ENCODE measurements at places on chromosomes 12 and 14. TPM values are rescaled to one million over a fixed set of nuclear protein-coding genes. Genes with fewer than 3 reads are reported as not detected.

AQP6 gene
- not detected for total RNA-seq

SIX6 gene
- total RNA-seq: not detected

HOXC6 gene
- total RNA-seq: not detected

KCNK13 gene
- 4.5 TPM for total RNA-seq

WSCD2 gene
- 96.0 TPM for total RNA-seq

CLEC6A gene
- not detected for total RNA-seq

SLC2A14 gene
- total RNA-seq: not detected

CLEC14A gene
- total RNA-seq: 15.5 TPM

APOF gene
- not detected for total RNA-seq

NTS gene
- not detected for total RNA-seq

IGFBP6 gene
- total RNA-seq: 121 TPM

KCNA1 gene
- total RNA-seq: 3.9 TPM

TMEM119 gene
- 20.4 TPM for total RNA-seq

MSI1 gene
- total RNA-seq: 1.6 TPM

- DNase-seq: no peak
Observed at GRCh38 chr12:80129895-80130530, 30.7 kb downstream of the OTOGL start.

- DNase-seq: no peak
Observed at GRCh38 chr12:82862069-82862841, 175.5 kb downstream of the TMTC2 start.

DNA sequence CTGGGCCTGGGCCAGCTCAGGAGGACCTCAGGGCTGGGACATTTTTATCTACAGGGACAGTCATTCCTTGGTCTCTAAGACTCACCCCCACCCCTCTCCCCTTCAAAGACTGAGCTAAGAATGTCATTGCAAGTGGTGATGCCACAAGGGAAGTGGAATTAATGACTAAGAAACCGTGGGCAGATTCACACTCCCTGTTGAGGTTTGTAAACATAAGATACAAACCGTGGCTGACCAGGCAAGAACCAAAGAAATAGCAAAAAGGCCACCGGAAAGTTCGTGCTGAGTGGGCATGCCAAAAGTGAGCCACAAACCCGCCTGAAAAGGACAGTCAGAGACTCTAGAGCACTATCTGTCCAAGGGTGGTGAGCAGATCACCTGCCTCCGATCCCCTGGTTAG is 25.7 kb downstream of the NUAK1 start:
- DNase-seq: no peak

DNA sequence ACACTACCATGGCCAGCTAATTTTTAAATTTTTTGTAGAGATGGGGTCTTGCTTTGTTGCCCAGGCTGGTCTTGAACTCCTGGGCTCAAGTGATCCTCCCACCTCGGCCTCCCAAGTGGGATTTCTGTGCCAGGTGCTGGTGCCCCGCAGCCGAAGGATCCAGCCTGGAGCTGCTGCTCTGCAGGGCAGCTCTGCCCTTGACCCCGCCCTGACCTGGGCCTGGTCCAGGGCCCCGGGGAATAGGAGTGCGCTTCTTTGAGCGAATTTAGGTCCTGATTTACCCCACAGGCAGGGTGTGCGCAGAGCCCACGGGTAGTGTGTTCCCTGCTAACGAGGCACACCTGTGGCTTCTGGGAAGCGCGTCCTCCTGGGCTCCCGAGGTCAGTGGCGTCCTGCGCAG is 15.2 kb downstream of the ACADS start:
- no peak for DNase-seq

DNA sequence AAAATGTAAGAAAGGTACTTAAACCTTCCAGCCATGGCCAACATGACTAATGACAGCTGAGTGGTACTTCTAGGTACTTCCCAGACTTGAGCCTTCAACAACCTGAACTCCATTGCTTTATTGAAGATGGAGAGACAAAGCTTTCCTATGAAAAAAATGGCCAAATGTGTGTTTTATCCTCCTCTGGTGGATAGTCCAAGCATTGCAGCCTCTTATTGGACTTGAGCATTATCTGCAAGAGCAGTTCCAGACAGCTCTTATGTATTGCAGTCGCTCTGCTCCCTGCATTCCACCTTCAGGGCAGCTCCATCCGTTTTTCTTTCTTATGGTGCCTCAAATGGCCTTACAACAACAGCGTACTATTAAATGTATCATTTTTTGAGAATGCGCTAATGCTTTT is 588.2 kb downstream of the NRXN3 start:
- DNase-seq: peak; percentile 37

GRCh38 chr14:69648480-69649451 is 37.4 kb downstream of the SUSD6 start:
- no peak for DNase-seq

GRCh38 chr12:98799146-98799810 is 154.2 kb downstream of the APAF1 start:
- no peak for DNase-seq

DNA sequence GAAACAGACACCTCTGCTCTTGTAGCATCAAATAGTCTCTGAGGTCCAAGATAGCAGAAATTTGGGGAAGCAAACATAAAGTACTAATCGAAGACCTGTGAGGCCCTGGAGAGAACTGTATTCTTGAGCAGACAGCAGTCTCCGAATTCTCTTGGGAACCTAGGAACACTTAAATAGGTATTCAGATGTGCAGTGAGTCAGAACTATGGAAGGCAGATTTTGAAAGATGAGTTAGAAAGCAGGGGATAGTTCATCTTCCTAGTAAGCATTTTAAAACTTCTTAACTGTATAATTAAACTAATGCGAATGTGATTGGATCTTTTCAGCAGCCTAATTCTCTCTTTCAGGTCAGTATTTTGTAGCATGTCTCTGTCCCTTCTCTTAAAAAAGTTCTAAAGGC is 30.6 kb downstream of the NAA30 start:
- no peak for DNase-seq

DNA sequence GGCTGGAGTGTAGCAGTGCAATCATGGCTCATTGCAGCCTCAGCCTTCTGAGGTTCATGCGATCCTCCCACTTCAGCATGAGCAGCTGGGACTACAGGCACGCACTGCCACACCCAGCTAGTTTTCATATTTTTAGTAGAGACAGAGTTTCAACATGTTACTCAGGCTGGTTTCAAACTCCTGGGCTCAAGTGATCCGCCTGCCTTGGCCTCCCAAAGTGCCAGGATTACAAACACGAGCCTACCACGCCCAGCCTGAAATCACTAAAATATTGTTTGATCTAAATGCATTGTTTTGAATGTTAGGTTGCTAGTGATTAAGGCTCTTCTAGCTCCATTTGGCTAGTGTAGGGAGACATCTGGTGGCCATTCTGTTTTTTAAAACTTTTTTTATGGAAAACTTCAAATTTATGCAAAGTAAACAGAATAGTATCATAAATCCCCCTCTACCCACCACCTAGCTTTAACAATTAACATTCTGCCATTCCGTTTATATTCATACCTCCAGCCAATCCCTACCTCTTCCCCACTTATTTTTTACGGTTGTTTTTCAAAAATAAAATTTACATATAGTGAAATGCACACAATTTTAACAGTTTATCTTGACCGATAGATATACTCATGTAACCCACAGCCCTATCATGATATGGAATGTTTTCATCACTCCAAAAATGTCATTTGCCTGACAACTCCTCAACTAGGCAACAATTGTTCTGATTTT is 37.8 kb downstream of the MYO1H start:
- no peak for DNase-seq

DNA sequence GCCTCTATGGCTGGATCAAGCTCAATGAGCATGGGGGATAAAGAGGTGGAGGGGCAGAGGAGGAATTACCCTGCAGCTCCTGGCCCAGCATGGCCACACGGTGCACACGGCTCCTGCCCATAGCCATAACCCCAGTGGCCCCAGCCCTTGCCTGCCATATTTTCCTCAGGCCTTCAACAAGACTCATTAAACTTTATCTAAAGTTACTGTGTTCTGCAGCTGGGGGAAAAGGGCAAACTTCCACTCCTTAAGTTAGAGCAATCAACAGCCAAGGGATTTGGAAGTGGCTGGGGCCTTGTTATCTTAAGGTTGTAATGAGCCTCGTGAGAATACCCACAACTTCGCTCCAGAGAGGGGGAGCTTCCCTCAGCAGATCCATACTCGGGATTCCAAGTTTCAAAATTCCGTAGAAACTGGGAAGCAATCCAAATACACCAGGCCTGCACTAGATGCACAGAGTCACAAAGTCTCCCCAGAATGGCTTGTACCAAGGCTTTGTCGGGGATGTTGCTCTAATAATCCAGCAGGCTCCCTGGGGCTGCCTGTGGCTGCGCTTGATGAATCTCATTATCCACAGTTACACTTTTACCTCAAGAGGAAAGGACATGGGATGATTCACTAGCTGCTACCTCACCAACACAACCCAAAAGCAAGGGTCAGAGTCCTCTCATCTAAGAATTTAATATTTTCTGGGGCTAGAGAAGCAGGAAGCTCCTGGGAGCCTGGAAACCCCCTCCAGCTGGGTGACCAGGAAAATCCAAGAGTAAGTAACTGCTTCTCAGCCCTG is 13.0 kb upstream of the OR6J1 start:
- DNase-seq: no peak

DNA sequence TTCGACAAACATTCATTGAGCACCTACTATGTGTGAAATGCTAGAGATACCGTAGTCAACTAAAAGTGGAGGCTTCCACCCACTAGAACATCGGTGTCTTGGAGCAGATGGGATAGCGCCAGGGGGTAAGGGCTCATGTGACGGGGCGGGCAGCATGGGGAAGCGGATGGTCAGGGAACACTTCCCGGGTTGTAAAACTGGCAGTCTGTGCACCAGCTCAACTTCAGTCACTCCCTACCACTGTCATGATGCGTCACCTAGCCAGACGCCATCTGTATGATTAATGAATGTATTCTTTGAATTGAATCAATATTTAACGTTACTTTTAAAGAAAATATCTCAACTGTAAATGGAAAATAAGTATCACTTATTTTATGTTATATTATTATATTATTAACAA is 93.5 kb downstream of the PIWIL1 start:
- no peak for DNase-seq

- DNase-seq: no peak
Observed at GRCh38 chr12:105978686-105979085, 160.1 kb downstream of the NUAK1 start.

DNA sequence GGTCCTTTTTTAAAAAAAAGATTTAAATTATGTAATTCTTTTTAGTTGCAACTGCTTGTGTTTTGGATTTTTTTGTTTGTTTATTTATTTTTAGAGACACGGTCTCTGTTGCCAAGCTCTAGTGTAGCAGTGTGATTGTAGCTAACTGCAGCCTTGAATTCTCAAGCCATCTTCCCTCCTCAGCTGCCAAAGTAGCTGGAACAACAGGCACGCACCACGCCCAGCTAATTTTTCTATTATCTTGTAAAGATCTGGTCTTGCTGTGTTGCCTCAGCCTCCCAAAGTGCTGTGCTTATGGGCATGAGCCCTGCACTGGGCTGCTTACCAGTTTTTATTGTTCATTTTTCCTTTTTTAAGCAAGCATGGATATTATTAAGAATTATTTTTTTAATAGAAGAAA is 10.6 kb upstream of the ART4 start:
- peak; percentile 29 for DNase-seq

- no peak for DNase-seq
Observed at GRCh38 chr12:55771736-55772135, 28.8 kb downstream of the GDF11 start.

DNA sequence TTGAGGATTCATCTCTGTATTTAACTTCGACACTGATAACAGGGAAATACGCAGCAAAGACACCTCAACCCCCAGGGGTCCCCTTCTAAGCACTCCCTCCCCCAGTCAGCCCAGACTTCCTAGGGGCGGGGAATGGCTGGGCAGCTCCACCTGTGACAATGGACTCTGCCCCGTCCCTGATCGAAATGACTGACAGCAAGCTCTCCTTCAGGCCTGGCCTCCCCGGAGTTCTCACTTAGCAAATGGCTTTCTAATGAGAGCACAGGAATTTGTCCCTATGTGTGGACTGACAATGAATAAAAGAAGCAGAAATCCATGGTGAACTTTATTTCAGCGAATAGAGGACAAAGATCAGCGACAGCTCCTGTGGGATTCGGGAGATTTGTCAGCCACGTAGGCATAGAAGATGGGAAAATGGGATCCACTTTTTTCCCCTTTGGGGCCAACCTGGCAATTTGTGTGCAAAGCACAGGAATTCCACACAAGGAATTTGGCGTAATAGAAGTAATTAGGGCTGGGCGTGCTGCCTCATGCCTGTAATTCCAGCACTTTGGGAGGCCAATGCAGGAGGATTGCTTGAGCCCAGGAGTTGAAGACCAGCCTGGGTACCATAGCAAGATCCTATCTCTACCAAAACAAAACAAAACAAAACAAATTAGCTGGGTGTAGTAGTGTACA is 63.8 kb downstream of the TNFAIP2 start:
- no peak for DNase-seq

DNA sequence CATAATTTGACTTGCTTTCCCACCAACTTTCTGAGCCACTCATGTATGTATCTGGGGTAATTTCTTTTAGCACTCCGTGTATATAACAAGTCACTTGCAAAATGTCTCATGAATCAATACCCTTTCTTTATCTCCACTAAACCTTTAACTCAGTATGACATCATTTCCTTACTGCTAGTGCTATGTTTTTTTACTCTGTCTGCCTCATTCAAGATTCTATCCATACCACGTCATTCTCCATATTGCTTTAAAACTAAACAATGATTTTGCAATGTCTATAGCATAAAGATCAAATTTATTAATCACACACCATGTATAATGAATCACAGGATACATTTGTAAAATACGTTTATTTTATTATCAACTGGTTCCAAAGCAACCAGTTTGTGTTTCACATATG is 178.2 kb downstream of the PIK3C2G start:
- DNase-seq: no peak

DNA sequence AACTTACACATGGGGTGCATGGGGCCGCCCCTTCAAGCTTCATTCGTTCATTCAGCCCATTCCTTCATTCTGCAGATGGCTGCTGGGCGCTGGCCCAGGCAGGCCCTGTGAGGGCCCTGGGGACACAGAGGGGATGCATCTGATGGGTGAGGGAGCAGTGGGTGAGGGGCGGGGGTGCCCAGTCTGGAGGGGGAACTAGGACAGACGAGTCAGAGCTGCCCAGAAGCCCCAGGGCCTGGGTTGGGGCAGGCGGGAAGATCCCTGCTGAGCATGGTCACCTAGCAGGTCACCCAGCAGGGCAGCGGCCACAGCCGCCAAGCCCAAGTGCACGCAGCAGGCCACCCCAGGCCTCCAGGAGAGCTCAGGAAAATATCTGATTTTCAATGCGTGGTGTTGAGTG is 14.1 kb downstream of the TRMT61A start:
- no peak for DNase-seq

- DNase-seq: no peak
Observed at GRCh38 chr14:101743701-101744100, 17.8 kb upstream of the PPP2R5C start.

DNA sequence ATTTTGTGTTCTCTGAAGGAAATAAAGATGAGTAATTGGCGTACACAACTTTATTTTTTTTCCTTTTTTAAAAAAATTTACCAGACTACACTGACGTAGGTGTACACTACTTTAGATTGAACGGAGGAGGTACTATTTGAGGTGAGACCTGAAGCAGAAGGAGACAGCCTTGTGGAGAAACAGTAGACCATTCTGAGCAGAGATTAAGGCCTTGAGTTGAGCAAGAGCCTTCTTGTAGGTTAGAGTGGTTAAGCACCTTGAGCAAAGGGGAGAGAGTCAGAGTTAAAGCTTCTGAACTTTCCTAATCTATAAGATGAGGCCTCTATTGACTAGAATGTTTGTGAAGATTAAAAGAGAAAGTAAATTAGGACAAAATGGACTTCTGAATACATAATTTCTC is 2.5 kb downstream of the LEMD3 start:
- no peak for DNase-seq

All from thyroid gland (tissue), 4 donors.